Midbrain (tissue), 1 donor: ENCODE measurements at places on chromosomes 1 and 21.
A peak's percentile ranks its signal among the peaks of the same experiment; 100 is the strongest.

GRCh38 chr1:29883411-29883832 lies 647.1 kb downstream of the PTPRU start:
- DNase-seq, result no peak

GRCh38 chr21:42118901-42119300 lies 47.8 kb downstream of the UMODL1 start:
- DNase-seq, result no peak

DNA sequence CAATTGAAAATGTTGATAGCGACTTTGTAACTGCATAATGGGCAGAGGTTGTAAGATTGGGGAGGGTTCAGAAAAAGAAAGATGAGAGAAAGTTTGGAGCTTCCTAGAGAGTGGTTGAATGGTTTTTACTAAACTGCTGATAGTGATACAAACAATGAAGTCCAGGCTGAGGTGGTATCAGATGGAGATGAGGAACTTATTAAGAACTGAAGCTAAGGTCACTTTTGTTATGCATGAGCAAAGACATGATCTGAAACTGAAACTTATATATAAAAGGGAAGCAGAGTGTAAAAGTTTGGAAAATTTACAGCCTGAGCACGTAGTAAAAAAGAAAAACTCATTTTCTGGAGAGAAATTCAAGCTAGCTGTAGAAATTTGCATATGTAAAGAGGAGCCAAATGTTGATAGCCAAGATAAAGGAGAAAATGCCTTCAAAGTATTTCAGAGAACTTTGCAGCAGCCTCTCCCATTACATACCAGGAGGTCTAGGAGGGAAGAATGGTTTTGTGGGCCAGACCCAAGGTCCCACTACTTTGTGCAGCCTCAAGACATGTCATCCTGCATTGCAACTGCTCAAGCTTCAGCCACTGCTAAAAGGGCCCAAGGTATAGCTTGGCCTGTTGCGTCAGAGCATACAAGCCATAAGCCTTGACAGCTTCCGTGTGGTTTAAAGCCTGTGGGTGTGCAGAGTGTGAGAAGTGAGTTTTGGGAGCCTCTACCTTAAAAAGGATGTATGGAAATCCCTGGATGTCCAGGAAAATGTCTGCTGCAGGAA lies 843.9 kb downstream of the AMY1C start:
- no peak for DNase-seq

DNA sequence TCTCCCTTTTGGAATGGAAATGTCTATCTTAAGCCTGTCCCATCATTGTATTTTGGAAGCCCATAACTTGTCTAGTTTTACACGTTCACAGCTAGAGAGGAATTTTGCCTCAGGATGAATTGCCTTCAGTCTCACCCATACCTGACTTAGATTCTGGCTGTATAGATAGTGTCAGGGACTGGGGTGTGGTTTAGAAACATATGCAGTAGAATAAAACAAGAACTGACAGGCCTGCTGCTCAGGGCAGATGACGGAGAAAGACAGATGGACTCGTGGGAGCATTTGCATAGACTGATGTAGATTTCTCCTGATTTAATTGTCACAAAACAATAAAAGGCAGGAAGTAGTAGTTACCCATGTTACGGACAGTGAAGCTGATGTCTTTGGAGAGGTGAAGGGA lies 166.7 kb downstream of the UCK2 start:
- no peak for DNase-seq

GRCh38 chr1:21935393-21935804 lies 1.7 kb downstream of the HSPG2 start:
- no peak for DNase-seq

GRCh38 chr1:30145723-30146303 lies 577.6 kb downstream of the MATN1 start:
- DNase-seq, result no peak

DNA sequence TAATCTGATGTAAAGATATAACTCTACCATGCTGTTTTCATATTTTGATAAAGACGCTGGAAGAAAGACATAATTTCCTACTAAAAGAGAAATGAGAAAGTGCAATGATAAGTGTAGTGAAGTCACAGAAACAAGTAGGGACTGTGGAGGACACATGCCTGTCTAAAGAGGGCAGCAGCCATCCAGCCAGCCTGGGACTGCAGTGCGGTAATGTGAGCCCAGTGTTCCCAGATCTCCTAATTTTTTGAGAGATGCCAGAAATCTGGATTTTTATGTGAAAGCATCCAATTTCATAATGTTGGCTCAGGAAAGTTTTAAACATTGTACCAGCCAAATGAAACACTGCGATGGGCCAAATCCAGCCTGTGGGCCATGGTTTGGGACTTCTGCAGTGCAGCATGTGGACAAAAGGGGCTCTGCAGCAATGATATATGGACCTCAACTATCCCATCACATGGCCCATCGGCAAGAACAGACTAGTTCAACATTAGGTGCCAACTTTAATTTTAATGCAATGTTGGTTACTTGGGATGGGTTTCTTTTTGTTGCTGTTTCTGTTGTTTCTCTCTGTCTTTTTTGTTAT lies 329.5 kb downstream of the LTN1 start:
- no peak for DNase-seq

DNA sequence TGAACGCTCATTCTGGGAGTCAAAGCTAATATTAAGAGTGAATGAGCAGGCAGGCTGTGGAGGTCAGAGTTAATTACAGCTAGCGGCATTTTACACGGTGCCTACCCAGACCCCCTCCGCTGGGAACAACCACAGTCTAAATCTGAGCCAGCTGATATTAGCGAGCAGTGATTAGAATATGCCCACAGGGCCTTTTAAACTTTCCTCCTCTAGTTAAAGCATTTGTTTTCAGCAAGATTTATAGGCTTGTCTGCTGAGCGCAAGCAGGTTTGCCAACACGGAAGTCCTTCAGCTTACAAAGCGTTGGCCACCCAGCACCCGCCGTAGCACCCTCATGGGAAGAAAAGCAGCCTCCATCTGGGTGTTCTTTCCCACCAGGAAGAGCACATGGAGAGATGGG lies 72.1 kb downstream of the LMX1A start:
- DNase-seq, result no peak

DNA sequence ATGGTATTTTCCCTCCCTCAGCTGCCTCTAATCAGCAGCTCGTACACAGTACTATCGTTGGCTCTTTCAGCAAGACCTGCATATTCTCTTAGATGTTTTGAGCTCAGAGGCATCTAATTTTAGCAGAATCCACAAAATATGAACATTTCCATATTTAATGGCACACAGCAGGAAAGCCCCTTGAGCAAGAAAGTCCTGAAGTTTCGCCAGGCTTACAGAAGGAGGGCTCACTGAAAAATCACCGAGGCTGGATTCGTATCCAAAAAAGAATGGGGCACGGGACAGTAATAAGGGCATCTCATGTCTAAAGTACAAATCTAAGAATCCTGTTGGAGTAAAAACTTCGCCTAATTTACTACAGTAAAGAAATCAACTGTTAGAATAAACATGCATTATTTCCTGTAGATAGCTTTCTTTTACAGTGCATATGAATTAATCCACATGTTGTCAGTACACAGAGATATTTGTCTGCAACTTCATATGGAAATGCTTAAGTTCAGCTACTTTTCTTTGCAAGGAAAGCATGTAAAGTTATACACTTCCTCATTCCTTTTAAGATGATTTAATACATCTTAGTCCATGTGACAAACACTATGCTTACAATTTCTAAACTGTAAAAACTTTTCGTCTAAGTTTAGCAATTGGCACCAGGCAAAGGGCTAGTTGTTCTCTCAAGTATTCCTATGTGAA lies 1205.3 kb upstream of the ADGRL4 start:
- DNase-seq, result no peak

DNA sequence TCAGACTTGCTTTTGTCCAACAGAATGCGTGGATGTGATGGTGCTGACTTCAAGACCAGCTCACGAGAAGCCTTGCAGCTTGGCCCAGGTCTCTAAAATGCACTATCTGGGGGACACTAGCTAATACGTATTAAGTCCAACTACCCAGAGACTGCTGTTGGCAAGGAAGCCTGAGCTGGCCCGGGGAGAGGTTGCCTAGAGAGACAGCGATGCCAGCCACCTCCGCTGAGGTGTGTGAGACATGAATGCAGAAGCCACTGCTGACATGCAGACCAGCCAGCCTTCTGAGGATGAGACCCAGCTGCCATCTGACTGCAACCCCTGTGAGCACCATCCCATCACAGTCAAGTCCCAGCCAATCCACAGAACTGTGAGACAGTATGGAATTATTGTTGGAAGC lies 32.5 kb downstream of the THAP3 start:
- DNase-seq, result no peak

DNA sequence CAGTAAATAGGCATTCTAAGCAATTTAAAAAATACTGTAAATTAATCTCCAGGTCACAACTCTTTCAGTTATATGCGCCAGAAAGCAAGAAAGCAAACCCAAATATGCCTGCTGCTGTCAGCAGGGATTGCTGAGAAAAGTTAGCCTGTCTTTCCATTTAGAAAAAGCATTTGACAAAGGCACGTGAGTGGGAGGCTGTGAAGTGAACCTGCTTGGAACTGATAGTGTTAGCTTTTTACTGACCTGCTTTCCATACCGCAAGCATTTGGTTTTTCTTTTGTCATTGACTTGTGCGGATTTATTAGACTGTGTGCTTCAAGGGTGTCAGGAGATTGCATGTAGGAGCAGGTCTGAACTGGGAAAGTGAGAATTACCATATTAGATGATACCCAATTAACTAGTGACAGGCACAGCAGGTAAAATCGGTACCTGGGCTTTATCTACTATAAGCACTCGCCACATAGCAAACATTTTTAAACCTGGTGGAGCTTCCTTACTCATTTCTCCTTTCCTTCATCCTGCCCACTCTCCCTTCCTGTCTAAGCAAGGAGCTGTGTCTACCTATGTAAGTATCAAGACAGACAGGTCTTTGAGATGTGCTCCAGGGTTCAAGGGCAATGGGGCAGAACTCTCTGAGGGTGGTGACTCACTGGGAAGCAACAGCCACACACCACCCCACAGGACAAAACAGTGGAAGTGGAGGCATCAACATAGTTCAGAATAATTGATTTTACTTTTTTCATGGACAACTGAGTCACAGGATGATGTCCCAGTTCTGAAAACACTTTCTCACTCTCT lies 323.9 kb downstream of the DISC1 start:
- DNase-seq, result no peak

GRCh38 chr21:18986197-18986596 lies 582.6 kb upstream of the TMPRSS15 start:
- peak; percentile 39 for DNase-seq

DNA sequence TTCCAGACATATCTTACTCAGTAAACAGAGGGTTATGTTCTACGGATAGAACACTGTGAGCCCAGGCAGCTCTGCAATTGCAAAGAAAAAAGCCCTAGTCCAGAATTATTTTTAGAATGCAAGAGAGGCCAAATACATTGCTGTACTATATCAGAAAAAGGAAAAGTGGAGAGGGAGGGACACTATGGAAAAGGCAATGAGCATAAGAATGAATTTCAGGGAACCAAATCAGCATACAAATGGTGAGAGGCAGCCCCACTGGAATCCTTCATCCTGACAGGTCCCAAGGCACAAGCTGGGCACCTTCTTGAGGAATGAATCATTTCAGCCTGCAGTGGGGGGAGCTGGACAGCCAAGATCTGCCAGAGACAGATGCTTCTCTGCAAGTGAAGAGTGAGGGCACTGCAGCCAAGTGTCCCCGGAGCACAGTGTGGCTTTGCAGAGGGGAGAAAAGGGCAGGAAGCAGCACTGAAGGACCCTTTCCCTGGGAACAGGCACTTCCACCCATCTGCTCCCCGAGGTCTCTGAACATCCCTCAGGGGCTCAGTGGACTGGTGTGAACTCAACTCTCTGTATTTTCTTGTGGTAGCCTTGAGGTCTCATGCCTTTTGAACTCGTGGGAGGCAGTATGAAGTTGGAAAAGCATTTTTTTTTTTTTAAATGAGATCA lies 115.6 kb downstream of the XCL2 start:
- no peak for DNase-seq

GRCh38 chr1:10449751-10450150 lies at the start of gene CORT:
Gene CORT (plus strand): TSS chr1:10450031. CDS start chr1:10450224, 193 bp downstream.
- no peak for DNase-seq

- DNase-seq, result no peak
Observed at GRCh38 chr1:173422456-173422976, 54.6 kb upstream of the PRDX6 start.

- DNase-seq, result no peak
Observed at GRCh38 chr1:160137216-160137862, 14.1 kb upstream of the ATP1A4 start.

DNA sequence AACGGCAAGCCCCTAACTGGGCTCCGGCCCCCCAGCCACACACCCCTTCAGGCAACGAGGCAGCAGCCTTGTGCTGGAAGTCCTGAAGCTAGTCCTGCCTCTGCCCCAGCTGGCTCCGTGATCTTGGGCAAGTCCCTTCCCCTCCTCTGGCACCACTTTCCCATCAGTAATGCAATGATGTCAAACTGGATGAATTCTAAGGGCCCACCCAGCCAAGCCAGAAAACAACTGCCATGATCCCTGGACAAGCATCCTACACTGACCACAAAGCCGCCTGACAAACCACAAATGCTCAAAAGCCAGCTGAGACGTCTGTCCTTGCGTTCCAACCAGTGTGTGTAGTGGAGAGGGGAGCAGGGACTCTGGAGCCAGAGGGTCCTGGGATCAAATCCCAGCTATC lies 26.8 kb downstream of the IFFO2 start:
- DNase-seq, result no peak

- DNase-seq, result no peak
Observed at GRCh38 chr1:119673171-119673940, 25.3 kb upstream of the ZNF697 start.

DNA sequence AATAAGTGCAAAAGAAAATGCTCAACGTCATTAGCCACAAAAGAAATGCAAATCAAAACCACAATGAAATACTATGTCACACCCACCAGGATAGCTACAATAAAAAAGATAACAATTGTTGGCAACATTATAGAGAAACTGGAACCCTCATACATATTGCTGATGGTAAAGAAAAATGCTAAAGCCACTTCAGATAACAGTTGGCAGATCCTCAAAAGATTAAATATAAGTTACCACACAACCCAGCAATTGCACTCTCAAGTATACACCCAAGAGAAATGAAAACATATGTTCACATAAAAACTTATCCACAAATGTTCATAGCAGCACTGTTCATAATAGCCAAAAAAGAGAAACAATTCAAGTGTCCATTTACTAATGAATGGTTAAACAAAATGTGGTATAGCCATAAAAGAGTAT lies 20.7 kb downstream of the TRIM33 start:
- DNase-seq, result no peak

- no peak for DNase-seq
Observed at GRCh38 chr1:66493731-66494130, 40.2 kb upstream of the SGIP1 start.

- DNase-seq, result no peak
Observed at GRCh38 chr1:30515755-30516484, 207.5 kb downstream of the MATN1 start.
